ENCODE measurements at places on chromosomes 1 and 21. TPM values are rescaled to one million over a fixed set of nuclear protein-coding genes. Genes with fewer than 3 reads are reported as not detected.

The A3GALT2 gene
- not detected for total RNA-seq

- no peak for DNase-seq
Observed at GRCh38 chr1:17538428-17539117, 925 bp upstream of the ARHGEF10L start.

GRCh38 chr1:37108596-37109188 is 74.4 kb upstream of the GRIK3 start:
- no peak for DNase-seq

- no peak for DNase-seq
Observed at GRCh38 chr1:18111605-18112297, 4.2 kb downstream of the IGSF21 start.

DNA sequence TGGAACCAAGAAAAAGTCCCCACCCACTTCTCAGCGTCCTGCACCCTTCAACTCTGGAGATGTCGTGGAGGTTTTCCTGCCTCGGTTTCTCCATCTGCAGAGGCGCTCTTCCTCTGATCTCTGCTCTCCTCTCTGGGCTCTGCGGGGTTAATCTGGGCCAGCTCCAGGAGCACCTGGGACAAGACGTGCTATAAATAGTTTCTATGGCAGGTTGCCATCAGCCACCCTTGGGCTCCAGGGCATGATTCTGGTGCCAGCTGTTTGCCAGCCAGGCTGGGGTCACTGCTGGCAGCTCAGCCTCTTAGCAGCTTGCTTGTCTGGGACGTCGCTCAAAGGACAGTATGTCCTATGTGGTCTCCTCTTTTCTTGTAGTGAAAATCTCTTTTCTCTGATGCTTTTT is 137.1 kb downstream of the ACTL8 start:
- no peak for DNase-seq

The PLA2G2F gene
- total RNA-seq = not detected

- no peak for DNase-seq
Observed at GRCh38 chr1:209399800-209400199, 183.7 kb upstream of the CAMK1G start.
